ENCODE measurements at places on chromosomes 4 and X.

- DNase-seq: no peak
Measured at GRCh38 chr4:4425696-4426095, 38.8 kb downstream of the NSG1 start.

DNA sequence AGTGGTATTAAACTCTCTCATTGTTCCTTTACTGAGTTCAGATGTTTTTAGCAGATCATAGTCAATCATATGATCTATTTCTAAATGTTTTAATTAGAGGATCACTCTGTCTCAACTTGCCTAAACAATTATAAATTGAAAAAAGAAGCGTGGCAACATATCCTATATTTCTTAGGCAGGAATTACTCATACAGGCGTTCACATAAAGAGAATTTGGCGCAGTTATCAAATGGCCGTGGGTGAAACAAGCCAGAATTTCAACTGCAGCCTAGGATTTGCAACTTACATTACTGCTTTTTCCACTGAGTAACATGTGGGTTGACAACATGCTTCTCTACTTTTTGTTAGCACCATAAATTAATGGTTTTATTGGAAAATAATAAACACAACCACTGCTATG is 141.3 kb downstream of the CPE start:
- no peak for DNase-seq

DNA sequence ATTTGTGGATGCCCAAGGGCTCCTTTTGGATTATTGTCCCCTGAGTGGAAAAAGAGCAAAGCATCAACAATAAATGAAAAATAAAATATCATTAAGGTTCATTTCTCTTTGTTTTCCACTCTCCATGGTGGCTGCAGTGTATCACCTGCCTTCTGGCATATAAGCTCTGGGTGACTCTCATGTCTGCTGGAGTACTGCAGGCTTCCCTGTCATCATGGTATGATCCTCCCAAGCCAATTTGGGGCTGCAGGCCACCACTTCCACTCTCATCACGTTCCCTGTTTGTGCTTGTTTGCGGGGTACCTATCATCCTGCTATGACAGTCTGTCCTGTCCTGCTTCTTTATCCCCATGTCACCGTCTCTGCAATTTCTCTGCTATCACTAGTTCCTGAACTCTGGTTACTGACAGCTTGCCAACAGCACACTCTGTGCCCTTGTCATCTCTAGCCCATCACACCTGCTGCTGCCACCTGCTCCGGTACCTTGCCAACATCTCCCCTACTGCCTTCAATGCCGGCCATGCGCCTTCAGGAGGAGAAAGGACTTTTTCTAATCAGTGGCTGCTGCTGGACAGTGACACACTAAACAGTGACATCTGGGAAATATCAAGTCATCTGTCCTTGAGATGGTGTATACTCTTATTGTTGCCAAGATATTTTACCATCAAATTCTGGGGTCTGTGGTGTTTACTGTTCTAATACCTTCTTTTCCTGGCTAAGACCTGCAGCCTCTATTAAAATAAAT is 23.0 kb upstream of the FGF5 start:
- DNase-seq: no peak

- DNase-seq: no peak
Measured at GRCh38 chr4:151518359-151518758, 109.4 kb downstream of the FHIP1A start.

DNA sequence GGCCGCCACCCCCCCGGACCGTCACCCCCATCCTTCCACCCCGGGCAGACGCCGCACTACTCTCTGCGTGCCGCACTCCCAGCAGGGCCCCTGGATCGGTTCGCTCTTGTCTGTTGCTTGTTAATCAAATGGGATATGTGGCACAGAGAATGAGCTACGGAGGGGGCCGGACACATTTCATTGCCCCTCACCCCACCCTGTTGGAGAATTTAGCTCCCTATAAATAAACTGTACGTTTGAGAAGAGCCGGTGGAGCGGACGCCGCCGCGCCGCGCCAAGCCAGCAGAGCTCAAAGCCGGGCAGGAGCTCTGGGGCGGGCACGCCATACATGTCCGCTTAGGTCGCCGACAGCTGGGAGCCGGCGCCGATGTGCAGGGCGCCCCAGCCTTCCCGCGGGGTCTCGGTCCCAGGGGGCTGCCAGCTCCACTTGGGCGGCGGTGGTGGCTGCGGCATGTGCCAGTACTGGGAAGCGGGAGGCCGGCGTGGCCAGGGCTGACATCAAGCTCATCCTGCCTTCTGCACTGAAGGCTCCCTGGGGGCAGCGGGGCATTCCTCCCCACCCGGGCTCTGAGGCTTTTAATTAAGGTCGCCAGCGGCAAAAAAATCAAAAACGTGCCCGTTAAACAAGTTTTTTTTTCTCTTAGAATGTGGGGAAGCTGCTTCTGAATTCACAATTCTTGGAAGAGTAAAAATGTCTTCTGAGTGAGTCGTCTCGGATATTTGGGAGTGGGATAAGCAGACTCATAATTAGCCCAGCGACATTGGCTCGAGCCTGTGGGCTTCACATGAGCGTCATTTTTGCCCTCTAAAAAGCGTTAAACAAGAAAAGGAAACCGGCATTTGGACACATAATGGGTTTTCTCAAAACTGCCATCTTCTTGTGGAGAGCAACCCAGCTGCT is 1.1 kb upstream of the PCDH19 start:
- no peak for DNase-seq

GRCh38 chrX:23656091-23656490 is 11.2 kb upstream of the PRDX4 start:
- peak; percentile 66 for DNase-seq

DNA sequence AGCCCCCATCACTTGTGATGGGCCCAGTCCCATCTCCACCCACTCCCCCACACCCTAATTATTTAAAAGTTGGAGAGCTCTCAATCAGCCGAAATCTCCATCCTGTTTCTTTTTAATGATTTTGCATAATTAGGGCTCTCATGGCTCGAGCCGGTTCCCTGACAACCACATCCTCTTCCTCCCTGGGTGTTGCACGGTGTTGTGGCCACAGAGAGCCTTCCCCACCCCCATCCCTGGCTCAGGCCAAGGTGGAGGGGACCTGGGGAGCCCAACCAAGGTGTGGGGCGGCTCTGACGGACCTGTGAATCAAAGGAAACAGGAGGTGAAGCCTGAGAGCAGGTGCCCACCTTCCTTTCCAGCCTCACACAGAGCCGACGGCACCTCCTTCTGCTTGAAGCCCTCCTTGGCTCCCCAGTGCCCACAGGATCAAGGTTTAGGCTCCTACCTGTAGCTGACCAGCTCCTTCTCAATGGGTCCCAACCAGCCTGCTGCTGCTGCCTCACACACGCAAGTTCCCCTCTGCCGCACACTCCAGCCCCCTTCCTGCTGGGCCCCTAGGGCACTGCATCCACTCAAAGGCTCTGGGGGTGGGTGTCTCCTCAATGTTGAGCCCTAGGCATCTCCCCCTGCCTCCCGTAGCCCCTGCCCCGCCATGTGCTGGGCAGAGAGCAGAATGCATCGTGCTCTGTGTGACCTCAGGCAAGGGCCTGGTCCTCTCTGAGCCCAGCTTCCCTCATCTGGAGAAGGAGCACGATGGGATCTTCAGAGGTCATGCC is 68.7 kb downstream of the WFS1 start:
- DNase-seq: no peak

DNA sequence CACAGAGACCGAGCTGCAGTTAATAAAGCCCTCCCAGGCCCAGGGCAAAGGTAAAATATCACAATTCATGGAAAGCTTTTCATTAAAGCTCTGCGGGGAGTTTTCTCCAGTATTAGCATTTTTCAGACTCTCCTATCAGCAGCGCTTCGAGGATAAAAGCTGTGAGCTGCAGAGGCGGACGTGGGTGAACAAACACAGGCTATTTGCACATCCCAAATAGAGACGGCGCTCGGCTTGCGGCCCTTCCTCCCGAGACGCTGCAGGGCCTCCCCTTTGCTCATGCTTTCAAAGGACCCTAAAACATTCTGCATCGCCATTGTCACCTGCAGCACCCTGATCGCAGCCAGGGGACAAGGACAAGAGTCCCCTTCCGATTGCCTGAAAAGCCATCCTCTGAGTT is 97.3 kb downstream of the SORCS2 start:
- DNase-seq: no peak

DNA sequence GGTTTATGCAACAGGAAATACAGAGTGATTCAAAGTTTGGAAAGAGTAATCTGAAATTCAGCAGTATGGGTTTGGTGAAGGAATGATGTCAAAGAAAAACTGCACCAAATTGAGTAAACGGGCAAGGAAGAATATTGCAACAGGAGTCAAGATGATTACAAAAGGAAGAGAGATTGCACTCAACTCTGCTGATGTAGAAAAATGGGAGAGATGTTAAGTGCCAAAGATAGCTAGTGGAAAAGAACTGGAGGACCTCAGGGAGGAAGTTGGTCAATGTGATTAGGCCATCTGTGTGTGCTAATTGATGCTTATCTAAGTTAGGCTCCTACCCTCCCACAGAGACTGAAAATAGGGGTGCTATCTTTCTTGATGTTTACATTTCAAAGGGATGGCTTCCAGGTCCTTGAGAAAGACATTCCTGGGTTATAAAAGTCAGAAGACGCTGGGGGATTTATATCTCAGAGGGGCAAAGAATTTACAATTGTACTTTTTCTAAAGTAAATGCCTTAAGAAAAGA is 167.4 kb upstream of the FAM47A start:
- DNase-seq: no peak

All from lung (tissue), 17 donors.